Right lung (tissue), 10 donors: ENCODE measurements at places on chromosomes 6 and 20. TPM values are rescaled to one million over a fixed set of nuclear protein-coding genes. Genes with fewer than 3 reads are reported as not detected.
A peak's percentile ranks its signal among the peaks of the same experiment; 100 is the strongest.

- DNase-seq: no peak
These were observed 140.8 kb upstream of the AGPAT4 start for GRCh38 chr6:161414707-161415106.

GRCh38 chr6:47964969-47965368 lies 146.0 kb downstream of the PTCHD4 start:
- no peak for DNase-seq

GRCh38 chr6:41353333-41353732 lies 17.9 kb downstream of the NCR2 start:
- DNase-seq: no peak

DNA sequence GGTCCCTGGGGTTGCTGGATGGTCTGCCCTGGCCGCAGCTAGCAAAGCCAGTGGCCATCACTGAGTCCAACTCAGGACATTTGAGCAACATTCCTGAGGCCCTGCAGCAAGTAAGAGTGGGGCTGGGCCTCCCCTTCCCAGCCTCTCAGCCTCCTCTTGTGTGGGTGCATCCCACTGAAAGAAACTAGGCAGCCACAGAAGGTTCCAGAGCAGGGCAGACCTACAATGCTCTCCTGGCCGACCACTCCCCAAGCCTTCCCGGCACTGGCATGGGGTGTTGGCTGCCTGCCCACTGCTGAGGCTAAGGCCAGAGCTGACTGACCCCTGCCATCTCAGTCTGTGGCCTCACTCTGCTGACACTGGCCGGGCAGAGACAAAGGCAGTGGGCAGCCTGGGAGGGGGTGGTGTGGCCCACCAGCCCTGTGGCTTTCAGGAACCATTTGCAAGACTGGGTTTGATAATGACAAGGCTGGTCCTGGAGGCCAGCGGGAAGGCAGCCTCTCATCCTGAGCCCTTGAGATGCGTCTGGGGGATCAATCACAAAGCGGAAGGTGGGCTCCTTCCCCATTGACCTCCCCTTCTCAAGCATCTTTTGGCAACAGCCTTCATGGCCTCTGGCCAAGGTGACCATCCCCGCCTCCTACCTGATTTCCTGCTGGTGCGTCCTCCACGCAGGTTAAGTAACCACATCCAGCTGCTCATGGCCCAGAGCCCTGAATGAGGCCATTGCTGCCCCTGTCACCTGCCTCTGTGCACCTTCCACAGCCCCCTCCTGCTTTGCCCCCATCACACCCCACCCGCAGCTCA lies 9.6 kb downstream of the DLGAP4 start:
- no peak for DNase-seq

DNA sequence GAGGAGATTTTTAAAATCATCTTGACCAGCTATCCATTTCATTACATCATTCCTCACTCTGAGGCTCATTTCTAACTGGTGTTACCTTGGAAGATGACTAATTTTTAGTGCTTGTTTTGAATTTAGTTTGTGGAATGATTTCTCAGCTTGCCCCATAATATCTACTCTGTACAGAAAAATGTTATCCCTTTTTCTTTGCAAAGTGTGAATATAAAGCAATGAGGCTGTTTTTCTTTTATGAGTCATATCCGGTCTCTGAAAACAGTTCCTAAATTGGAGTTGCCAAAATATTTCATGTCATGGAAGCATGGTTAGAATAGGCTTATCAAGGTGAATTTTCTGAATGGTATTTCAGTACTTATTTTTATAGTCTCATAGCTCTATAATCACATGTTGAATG lies 43.8 kb downstream of the FUT9 start:
- DNase-seq: no peak

GRCh38 chr20:22536141-22536828 lies 48.1 kb downstream of the FOXA2 start:
- DNase-seq: no peak

DNA sequence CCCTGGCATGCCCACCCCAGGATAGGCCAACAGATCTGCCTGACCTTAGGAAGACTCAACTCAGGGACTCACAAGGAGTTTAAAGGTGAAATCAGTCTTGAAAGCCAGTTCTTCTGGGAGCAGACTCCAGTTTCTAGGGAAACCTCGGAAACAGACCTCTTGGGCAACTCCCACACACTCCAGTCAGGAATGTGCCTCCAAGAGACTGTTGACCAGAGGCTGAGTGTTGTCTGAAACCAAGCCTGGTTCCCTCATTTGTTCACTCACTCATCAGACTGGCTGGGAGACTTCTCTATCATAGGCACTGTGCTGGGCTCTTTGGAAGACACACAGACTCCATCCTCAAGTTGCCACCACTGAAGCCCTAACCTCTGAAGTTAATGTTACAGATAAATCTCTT lies 1.8 kb downstream of the TREM1 start:
- DNase-seq: peak; percentile 42

DNA sequence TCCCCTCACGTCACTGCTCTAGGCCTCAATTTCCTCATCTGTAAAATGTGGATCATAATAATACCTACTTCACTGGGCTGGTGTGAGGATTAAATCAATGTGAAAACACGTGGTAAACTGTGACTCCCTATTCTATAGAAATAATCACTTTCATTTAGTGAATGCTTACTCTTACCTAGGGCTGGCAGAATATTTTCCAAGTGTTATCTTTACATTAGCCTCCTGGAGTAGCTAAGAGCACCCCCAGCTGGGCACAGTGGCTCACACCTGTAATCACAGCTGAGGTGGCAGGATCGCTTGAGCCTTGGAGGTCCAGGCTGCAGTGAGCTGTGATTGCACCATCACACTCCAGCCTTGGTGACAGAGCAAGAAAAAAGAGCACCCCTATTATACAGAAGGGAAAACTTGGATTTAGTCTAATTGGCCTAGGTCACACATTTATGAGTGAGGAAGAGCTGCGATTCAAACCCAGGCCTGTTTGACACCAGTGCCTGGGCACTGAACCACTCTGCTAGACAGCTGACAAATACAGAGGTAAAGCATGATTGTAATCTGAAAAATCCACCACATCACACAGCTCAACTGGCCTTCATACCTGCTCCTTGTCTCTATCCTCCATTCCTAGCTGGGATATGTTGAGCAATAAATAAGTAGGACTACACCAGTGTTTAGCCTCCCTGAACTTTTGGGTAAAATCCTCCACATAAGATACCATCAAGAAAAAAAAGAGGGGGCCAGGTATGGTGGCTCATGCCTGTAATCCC lies 1.4 kb upstream of the SNTA1 start:
- DNase-seq: no peak

- DNase-seq: no peak
These were observed 5.8 kb upstream of the GNRH2 start for GRCh38 chr20:3037654-3038053.

SLC17A3 gene
- 0.42 TPM for polyA plus RNA-seq

TFAP2B gene
- not detected for polyA plus RNA-seq

PI3 gene
- not detected for polyA plus RNA-seq

CDYL gene
- 29.3 TPM for polyA plus RNA-seq

ZNF165 gene
- 3.3 TPM for polyA plus RNA-seq

NINL gene
- 65.4 TPM for polyA plus RNA-seq

CENPW gene
- polyA plus RNA-seq: 28.1 TPM
